Left ventricle myocardium inferior (tissue), 1 donor: ENCODE measurements at places on chromosomes 13 and 19. TPM values are rescaled to one million over a fixed set of nuclear protein-coding genes. Genes with fewer than 3 reads are reported as not detected.

- no peak for DNase-seq
Measured at GRCh38 chr19:30053558-30053957, 111.5 kb downstream of the URI1 start.

Gene BSG
- 1,533 TPM for total RNA-seq

Gene COX6B2
- total RNA-seq = not detected

Gene ZNF534
- total RNA-seq = 0.44 TPM

Gene CRB3
- not detected for total RNA-seq
